ENCODE measurements at places on chromosomes 6 and 20.

- no peak for DNase-seq
Observed at GRCh38 chr6:163874784-163875183, 460.3 kb downstream of the QKI start.

- no peak for DNase-seq
Observed at GRCh38 chr6:95802978-95803377, 212.8 kb upstream of the FUT9 start.

DNA sequence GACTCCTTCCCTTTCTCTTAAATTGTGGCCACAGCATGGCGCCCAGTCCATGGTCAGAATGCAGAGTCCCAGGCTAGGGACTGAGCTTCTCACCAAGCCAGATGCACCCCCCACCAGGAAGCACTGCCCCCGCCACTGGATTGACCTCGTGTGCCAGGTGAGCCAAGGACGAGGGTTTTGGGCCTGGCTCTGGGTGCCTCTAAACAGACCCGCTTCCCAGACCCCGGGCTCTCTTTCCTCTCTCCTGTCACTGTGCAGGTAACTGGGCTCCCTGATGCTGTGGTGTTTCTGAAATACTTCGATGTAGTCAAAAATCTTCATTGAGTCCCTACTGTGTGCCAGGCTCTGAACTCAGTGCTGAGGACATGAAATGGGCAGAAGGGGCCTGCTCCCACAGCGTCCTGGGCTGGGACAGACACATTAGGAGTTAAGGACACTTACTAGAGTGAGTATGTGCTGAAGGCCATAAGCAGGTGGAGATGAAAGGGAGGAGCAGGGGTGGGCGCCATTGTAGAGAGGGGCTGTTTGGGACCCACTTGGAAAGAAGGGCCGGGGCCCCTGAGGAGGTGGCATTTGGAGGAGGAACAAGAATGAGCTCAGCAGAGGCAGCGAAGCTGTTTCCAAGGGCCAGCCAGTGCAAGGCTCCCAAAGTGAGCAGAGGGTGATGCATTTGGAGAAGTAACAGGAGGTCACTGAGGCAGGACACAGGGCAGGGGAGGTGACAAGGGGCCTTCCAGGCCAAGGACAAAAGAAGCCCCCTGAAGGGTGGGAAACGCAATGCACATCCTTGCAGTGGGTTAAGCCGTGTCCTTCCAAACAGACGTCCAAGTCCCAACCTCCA lies 217.1 kb downstream of the ANKRD60 start:
- no peak for DNase-seq

DNA sequence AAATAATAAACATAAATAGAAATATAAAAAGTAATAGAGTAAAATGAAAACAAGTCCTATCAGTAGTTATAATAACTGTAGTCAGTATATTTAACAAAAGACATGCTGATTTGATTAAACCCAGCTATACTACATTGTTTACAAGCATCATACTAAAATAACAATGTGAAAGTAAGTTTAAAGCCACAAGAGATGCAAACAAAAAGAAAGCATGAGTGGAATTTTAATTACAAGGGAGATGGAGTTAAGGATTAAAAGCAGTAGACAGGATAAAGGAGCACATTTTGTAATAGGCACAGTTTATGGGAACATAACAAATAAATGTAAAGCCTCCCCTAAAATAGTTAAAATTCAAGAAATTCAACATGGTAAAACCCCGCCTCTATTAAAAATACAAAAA lies 41.5 kb downstream of the SENP6 start:
- no peak for DNase-seq

DNA sequence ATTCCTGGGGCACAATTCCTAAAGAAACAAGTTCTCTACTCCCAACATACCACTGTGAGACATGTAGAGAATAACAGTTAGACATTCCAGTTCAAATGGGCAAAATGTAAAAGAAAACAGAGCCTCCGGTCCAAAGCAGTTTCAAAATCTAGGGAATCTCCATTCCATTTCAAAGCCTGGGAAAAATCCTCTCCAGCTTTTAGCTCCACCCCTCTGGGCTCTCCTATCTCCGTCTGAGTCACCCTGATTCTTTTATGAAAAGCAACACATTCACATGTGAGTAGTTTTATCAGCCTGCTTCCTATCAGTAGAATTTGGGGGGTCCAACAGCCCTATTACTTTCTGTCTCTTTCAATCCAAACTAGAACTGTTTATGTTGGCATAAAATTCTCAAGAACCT lies 3.7 kb downstream of the CSNK2A1 start:
- DNase-seq: no peak

- no peak for DNase-seq
Observed at GRCh38 chr20:35714127-35714526, 14.9 kb downstream of the ROMO1 start.

DNA sequence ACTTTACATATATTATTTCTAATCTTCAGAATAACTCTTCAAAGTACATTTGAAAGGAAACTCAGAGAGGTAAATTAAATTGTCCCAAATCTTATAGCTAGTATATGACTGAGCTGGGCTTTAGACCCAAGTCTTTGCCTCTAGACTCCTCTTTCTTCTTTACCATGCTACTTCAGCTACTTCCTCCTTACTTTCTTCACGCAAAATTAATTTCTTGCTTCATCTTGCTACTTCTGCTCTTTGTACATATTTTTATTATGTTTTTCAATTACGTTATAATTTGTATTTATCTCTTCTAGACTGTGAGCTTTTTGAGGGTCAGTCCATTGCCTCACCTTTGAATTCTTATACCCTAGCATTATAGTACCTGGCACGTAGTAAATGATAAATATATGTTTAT lies 5.3 kb downstream of the TMEM170B start:
- DNase-seq: no peak

DNA sequence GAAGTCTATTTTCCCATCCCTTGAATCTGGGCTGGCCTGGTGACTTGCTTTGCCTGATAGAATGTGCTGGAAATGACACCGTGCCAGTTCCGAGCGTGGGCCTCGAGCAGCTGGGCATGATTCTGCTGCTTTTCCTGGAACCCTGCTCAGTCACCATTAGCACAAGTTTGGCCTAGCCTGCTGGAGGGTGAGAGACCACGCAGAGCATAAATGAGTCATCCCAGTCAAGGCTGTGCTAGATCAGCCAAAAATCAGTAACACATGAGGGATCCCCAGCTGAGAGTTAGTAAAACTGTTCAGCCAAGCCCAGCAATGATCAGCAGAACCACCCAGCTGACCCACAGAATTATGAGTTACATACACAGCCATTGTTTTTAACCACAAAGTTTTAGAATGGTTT lies 74.8 kb upstream of the TOP1 start:
- no peak for DNase-seq

DNA sequence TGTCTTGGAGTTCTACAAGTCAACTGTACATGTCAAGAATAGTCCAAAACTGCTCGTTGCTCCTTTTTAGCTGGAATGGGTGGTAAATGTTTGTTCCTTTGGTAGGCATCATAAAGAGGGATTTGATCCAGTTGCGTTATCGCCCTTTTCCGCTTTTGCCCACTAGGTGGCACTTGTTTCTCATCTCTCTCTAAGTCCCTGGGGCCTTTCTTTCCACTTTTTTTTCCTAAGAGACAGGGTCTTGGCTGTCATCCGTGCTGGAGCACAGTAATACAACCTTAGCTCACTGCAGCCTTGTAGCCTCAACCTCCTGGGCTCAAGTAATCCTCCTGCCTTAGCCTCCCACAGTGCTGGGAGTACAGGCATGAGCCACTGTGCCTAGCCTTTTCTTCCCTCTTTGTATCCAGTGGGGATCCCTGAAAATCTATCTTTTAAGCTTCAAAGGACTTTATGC lies 20.7 kb downstream of the GTPBP2 start:
- no peak for DNase-seq

DNA sequence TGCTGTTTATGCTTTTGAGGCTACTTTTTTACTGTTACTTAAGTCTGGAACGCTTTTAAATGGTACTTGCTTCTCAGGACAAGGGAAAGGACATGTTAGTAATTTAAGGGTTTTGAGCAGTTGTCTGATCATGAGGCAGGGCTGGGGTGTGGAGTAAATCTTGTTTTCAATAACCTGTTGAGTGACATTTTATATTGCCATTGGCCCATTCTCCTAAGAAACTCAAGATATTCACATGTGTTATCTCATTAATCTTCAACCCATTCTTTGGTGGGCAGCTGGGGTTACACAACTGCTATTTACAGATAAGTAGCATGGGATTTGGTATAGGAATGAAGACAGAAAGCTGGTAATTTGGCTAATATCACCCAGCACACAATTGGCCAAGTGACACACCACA lies 44.6 kb upstream of the IL17A start:
- no peak for DNase-seq

GRCh38 chr20:8473459-8473858 lies 341.4 kb downstream of the PLCB1 start:
- no peak for DNase-seq

- no peak for DNase-seq
Observed at GRCh38 chr6:144659202-144660182, 374.4 kb downstream of the UTRN start.

DNA sequence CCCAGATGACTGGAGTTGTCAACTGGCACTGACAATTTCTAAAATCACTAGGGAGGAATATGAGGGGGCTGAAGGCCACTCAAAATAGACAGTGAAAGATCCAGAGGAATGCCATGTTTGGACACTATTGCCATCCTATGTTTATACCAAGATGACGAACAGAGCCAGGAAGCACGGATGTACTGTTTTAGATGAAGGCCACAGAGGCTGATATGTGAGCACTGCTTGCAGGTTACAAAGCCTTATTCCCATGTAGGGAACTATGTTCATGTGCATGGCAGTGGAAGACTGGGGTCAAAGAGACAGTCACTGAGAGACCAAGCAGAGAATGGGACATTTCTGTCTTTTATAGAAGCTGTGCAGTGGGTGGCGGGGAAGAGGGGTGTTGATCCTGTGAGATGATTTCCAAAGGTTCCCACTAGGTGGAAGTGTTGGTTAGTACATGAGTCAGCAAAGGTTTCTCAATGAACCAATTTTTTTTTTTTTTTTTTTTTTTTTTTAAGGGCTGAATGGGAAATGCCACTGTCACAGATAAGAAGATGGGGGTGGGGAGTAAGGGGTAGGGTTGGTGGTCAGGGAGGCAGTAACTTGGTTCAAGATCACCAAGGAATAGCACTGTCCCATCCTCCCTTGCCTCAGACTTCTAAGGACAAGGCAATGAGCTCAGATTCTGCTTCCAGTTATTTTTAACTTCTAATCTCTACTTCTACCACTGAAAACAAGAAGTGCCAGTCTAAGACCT lies 46.7 kb upstream of the MOCS1 start:
- DNase-seq: no peak

GRCh38 chr20:23126281-23127061 lies 40.3 kb upstream of the CD93 start:
- DNase-seq: no peak

DNA sequence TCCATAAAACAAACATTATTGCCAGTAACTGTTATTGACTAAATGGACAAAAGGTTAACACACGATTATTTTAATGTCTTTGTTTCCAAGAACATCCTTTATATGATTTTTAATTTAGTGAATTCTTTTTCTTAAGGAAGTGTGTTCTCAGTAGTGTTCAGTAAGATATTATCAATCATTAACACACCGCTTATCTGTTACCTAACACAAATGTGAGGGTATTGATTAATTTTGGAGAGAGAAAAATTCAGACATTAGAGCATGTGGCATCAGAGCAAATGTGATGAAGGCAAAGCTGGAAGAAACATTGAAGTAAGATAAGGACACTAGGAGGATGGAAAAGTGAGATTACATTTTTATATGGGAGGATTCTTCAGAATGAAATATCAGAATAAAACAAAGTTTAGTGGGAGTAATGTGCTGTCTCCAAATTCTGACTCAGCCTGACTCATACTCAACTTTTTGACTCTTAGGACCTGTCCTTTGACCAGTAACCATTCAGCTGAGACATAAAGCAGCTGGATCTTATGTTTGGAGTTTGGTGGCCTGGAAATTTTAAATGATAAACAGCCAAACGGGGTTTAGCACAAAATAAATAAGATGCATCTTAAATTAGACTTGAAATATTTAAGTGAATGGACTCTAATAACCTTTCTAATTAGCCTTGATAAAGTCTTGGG lies 348.6 kb downstream of the CD109 start:
- DNase-seq: no peak

DNA sequence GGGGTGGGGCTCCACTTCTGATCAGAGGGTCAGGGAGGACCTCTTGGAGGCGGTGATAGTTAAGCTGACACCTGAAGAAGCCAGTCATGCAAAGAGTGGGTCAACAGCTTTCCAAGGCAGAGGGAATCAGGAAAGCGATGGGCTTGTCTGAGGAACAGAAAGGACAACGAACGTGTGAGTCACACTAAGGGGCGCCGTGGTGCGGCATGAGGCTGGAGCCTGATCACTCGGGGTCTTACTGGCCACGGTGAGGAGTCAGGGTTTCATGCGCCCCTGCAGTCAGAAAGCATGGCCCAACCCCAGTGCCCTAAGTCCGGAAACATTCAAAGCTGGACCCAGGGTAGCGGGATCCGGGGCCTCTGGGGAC lies 50.6 kb upstream of the SLC32A1 start:
- no peak for DNase-seq

DNA sequence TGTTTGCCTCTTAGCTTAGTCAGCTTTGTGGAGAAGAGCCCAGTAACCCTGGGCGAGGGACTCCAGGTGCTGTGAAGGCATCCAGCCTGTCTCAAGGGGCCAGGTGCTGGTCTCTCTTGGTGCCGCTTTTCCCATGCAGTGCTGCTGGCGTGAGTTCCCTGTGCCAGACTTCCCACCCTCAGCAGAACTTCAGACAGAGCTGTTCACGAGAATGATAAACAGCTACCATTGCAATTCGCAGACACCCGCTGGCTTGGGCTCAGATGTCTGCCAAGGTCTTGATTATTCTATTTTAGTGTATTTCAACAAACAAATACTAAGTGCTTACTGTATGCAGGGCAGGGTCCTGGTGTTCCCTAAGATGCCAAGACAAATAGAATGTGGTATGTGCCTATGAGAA lies 57.7 kb downstream of the RNF217 start:
- DNase-seq: no peak

DNA sequence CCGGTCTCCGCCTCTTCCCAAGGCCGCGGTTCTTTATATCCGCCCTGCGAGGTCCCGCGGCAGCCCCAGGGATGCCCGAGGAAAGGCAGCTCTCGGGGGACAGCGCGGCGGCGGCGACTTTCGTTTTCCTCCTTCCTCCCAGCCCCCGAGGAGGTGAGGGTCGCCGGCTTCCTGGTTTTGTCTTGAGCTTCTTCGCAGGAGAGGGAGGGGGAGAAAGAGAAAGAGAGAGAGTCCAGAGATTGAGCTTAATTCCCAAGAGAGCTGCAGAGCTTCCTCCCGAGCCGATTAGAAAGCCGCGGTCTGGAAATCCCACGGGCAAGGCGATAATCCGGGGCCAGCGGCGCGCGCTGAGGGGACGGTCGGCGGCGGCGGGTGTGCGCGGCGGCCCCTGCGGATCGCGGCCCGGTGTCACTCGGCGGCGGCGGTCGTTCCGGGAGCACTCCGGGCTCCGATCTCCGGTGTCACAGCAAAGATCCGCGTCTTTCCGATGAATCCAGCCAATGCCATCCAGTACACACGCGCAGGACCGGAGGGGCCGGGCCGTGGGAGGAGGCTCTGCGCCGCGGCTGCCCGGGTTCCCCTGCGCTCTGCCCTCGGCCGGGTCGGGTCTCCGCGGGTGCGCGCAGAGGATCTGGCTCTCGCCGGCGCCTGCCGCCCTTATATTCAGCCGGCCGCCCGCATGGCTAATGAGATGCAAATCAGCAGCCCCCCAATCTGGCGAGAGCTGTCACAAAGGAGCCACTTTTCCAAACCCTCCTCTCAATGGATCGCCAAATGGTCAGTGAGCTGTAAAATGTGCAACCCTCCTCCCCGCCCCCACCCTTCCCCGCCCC lies at the start of gene DLL1:
DLL1 (minus strand) TSS at position 783 of the 833 bp plus-strand sequence. CDS start 939 bp downstream, outside the sequence.
- DNase-seq: no peak
